Pons (tissue), 1 donor: ENCODE measurements at places on chromosomes 7 and 10.
A peak's percentile ranks its signal among the peaks of the same experiment; 100 is the strongest.

GRCh38 chr10:129766611-129767550 is 197.2 kb downstream of the EBF3 start:
- DNase-seq = no peak

- no peak for DNase-seq
These were observed 11.7 kb downstream of the TLL2 start for GRCh38 chr10:96501985-96502384.

DNA sequence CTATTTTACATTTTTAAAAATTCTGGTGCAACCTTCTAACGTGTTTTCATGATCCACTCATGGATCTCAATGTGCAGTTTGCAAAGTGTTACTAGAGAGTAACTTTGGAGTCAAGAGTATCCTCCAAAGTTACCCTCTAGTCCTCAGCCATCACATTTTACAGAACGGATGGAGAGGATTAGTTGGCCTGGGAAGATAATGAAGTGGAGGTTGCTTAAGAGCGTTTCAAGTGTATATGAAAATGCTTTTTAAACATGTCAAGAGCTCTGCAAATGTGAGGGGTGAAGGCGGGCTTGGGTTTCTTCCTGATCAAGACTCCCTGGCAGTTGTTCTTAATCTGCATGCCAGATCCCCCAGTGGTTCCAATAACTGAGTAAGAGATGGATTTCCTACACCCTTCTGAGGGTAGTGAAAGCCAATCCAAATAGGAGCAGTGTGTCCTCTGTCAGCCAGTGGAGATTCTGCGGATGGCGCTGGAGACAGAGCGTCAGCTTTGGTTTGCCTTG is 299.4 kb upstream of the NPVF start:
- no peak for DNase-seq

GRCh38 chr7:69399401-69399800 is 198.9 kb upstream of the AUTS2 start:
- DNase-seq = peak; percentile 91

DNA sequence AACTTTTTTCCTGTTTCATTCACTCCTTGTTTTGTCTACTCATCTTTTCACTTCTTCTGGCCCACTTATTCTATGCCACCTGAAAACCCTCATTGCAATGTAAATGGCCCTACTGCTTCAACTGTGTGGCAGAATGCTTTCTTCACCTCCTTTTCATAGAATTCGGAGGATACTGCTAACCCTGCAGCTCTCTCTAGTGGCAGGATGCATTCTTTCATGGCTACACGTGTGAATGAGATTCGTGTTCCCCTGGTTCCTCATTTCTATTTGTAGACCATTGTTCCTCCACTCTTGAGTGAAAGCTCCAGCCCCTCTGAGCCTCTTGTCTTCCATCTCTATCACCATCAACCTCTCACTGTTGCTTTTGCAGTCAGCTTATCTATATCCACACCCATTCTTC is 20.9 kb upstream of the CYP26C1 start:
- peak; percentile 40 for DNase-seq

- DNase-seq = no peak
These were observed 26.0 kb downstream of the CYP3A5 start for GRCh38 chr7:99653754-99654153.

- DNase-seq = no peak
These were observed 84.5 kb upstream of the CHRM2 start for GRCh38 chr7:136783934-136784333.

DNA sequence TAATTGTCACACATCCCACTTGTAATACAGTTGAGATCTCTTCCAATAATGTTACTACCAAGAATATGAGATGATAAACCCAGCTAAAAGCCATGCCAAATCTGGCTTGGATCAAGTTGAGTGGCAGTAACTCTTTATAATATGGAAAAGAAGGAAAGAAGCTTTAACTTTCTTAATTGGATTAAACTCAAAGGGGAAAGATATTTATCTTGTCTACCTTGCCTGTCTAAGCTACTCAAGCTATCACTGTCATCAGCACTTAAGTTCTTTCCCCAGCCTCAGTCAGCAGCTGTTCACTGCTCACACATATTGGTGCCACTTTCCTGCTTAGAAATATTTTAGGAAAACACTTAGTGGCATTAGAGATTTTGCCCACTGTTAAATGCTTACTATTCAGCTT is 350.7 kb downstream of the IPMK start:
- no peak for DNase-seq
